Spleen (tissue), 13 donors: ENCODE measurements at places on chromosomes 6 and 20. TPM values are rescaled to one million over a fixed set of nuclear protein-coding genes. Genes with fewer than 3 reads are reported as not detected.

MKKS gene
- polyA plus RNA-seq: 16.3 TPM

- peaks cover 26% of the 10 kb centered on the region for H3K36me3 ChIP-seq
- peaks cover 100% of the 10 kb centered on the region for H3K4me1 ChIP-seq
- no peak overlapping the region for H3K4me3 ChIP-seq
- no peaks in the 10 kb centered on the region for H3K27me3 ChIP-seq
- no peak overlapping the region for H3K27ac ChIP-seq
- DNase-seq: no peak
These were observed 23.1 kb downstream of the FKBP5 start for GRCh38 chr6:35665573-35665972.

GRCh38 chr6:30857549-30857948, 26.8 kb upstream of the DDR1 start:
- no peak for DNase-seq
- H3K4me1 ChIP-seq: no peaks in the 10 kb centered on the region
- H3K27ac ChIP-seq: no peak overlapping the region
- peaks cover 4% of the 10 kb centered on the region for H3K27me3 ChIP-seq
- H3K4me3 ChIP-seq: no peak overlapping the region

- no peaks in the 10 kb centered on the region for H3K27me3 ChIP-seq
- no peaks in the 10 kb centered on the region for H3K4me1 ChIP-seq
- no peak for DNase-seq
- no peak overlapping the region for H3K27ac ChIP-seq
- H3K36me3 ChIP-seq: peaks cover 14% of the 10 kb centered on the region
These were observed 138.0 kb downstream of the CARMIL1 start for GRCh38 chr6:25417046-25417605.

DNA sequence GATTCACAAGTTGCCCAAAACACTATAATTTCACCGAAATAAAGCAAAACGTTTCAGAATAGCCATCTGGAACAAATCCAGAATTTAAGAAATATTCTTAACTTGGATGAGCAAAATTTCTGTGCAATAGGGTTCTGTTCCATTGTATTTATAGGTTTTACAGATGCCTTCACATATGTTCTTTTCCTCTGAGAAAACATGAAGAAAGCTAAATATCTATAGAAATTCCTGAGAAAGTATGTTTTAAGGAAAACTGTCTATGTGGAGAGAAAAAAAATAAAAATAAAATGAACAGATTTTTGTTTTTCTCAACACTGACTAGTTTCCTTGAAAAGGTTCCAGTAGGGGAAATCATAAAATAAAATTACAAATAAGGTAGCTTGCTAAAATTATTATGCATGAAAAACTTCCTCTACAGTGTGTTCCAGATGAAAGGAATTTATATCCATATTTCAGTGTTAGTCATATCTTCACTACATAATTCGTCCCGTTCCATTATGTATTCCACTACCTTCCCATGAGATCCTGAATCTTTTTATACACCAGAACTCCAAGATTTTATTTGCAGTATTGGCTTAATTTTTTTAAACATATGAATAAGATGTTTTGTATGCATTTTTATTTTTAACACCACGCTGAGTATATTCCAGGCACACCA, 42.4 kb upstream of the TMX4 start:
- H3K4me1 ChIP-seq: no peaks in the 10 kb centered on the region
- H3K27me3 ChIP-seq: no peaks in the 10 kb centered on the region
- no peaks in the 10 kb centered on the region for H3K36me3 ChIP-seq
